ENCODE measurements at places on chromosomes 4 and X.
A peak's percentile ranks its signal among the peaks of the same experiment; 100 is the strongest.

- no peak for DNase-seq
Observed at GRCh38 chrX:153409414-153410101, 1.7 kb upstream of the ZFP92 start.

DNA sequence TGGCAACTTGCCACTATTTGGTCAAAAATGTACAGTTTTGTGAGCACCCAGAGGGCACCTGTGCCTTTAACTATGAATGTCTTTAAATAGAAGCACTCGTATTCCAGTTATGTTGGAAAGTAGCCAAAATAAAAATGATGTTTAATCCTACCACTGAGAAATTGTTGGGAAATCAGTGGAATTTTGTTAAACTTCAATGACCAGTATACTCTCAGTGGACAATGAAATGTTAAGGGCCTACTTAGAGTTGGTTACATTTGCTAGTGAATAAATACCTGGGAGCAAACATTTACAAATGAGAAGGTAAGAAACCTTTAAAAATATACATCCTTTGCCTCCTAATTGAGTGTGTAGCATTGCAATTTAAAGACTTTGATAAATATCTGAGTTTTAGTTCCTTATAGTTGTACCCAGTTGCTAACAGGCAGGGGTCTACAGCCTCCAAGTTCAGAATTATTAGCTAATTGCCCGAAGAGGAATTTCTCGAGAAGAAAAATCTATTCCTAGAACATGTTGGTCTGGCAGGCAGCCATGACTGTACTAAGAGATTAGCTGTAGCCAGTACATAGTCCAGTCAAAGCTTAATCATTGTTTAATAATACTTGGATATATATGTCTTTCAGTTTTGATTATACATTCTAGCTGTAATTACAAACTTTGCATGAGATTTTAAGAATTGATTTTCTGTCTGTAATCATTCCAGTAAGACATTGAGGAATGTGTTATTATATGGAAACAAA, 93.2 kb downstream of the IL1RAPL2 start:
- no peak for DNase-seq

DNA sequence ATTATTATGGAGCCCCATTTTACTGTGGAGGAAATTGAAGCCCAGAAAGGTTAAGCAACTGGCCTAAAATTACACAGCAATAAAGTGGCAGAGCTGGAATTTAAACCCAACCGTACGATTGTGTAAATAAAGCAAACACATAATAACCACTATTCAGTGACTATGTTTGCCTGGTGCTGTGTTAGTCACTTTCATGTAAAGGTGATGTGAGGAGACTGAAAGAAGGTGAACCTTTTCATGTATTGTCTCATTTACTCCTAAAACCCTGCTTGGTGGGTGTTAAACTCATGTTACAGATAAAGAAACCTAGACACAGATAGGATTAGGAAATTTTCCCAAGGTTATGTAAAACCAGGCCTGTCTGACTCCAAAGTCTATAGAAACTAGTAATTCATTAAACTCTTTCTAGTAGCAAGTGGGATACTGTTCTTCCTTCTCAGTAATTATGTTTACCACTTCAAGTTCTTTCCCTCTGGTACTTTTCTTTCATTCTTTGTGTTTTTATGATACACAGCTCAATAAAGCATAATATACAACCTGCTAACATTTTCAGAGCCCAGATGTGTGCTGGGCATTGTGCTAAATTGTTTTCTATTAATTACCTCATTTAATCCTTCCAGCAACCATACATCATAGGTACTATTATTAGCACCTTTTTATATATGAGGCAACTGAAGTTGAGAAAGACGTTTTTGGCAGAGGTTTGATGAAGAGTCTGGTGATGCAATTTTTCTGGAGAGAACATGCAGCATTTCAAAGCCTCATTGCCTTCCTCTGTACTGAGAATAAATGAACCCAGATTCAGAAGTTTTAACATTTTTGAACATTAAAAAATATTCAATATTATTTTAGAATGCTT, 202.7 kb downstream of the SPRY1 start:
- no peak for DNase-seq

- no peak for DNase-seq
Observed at GRCh38 chr4:149791851-149792250, 23.8 kb downstream of the IQCM start.

GRCh38 chr4:184757810-184758209, 23.9 kb upstream of the CENPU start:
- DNase-seq: no peak

DNA sequence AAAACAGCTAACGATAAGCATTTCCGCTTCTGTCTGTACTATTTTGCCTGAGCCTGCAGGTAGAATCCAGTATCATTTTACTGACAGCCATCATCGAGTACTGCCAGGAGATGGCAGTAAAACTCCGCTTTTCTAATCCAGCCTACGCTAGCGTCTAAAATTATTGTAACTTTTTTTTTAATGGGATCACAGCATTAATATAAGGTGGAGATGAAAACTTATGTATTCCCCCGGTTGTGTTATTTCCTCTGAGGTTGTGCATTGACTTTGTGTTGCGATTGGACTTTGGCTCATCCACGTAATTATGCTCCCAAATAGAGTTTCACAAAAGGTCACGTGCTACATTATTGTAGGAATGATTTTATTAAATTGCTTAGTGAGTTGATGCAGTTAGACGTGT, 248.1 kb downstream of the C4orf33 start:
- DNase-seq: peak; percentile 32

GRCh38 chrX:35016051-35016450, 73.5 kb downstream of the FAM47B start:
- DNase-seq: no peak

GRCh38 chrX:3290561-3290960, 55.9 kb downstream of the MXRA5 start:
- no peak for DNase-seq

DNA sequence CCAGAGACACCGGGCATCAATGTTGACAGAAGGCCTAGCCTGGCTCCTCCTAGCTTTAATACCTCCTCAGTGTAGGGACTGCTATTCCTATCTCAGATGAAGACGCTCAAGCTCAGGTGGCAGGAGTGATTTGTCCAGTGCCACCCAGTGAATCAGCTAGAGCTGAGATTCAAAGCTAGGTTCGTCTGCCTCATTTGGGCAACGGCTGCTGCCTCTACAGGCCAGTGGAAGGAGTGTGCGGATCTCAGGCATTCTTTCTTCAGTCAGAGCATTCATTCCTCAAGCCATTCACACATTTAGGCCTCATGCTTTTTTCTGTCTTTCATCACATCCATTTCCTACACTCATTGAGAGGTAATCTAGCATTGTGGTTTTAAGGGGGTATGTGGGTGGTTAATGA, 7.3 kb downstream of the TSR2 start:
- no peak for DNase-seq

GRCh38 chrX:120242813-120243212, 7.8 kb upstream of the ZBTB33 start:
- DNase-seq: no peak

GRCh38 chrX:123184219-123184865, at the start of gene GRIA3:
Gene GRIA3 (plus strand): TSS chrX:123184278. CDS start chrX:123184536, 258 bp downstream.
- DNase-seq: peak; percentile 7

DNA sequence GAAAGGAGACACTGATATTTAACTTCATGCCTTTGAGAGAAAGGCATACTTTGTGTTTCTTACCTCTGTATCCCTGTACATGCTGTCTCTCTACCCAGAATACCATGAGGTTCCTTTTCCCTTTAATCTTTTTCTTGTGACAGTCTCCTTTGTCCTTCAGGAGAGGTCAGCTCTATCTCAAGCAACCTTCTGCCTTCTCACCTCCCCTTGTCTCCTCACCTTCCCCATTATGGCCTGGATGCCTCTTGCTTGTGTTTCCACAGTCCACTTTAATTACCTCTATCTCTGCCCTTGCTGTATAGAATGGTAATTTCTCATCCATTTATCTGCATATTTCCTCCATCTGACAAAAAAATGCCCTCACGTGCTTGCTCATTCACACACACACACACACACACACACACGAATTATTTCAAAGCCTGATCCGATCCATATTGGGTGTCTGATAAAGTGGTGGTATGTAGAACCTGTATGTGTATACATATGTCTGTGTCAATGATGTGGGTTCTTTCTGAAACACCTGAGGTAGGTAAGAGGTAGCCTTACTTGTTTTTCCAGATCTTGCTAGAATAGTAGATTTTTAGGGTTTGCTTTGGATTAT, 28.5 kb downstream of the MSN start:
- DNase-seq: no peak

DNA sequence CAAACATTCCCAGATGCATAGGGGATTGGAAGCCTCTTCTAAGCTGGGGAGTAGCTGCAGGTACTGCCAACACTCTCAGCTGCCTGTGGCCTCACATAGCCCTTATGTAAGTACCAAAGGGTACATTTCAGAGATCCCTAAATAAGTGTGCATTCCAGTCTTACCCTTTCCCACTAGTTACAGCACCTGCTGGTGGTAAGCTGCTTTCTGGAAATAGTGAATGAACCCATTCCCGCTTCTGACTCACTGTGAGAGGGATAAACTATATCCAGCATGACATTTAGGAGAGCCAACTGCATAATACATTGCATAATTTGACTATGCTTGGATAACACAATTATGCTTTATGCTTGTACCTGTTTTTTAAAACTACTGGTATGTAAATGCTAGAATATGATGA, 149.0 kb downstream of the FAM13A start:
- no peak for DNase-seq

DNA sequence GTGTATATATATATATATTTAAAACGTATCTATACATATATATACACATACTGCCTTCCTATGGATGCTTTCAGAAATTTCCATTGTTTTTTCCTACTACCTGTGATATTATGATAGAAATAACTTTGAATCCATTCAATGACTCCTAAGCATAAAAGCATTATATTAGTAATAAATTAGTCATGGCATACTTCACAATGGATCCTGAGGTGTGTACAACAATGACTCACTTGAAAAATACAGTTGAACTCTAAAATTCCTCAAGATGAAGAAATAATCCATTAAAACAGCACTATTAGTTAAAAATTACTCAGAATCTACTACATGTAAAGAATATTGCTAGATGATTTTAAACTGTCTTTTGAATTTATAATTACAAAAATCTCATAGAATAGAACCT, 201.1 kb downstream of the STPG2 start:
- no peak for DNase-seq

- DNase-seq: no peak
Observed at GRCh38 chrX:78213331-78213730, 73.9 kb upstream of the TAF9B start.

DNA sequence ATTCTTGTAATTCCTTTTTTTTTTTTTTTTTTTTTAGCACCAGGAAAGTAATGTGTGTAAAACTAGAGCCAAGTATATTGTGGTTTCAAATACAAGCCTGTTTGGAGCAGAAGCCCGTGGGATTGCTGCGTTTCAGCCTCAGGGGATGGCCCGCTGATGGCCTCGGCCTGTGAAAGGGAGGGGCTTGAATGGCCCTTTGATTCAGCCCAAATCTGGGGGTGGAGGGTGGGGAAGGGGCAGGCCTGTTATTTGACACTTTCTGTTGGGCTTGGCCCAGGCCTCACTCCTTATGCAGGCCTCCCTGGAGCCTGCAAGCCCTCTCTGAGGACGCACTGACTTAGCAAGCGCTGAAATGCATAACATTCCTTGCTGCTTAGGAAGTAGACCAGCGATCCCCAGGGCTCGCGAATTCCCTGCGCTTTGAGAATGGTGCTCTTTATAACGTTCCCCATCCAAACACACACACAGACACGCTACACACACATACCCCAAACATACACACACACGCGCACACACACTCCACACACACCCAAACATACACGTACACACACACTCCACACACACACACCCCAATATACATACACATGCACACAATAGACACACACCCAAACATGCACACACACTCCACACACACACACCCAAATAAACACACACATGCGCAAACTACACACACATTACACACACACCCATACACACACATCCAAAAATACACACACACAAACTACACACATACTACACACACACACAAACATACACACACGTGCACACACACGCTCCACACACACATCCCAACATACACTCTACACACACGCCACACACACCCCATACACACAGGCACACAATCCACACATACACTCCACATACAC, 29.6 kb downstream of the TLR10 start:
- DNase-seq: no peak

All from WERI-Rb-1 (cell line).